T-helper 2 cell treated with Interferon-gamma antibody and Interleukin-4, amounts not matched to agents 5 μg/mL and 100 μg/mL, for 36 hours (primary cell): ENCODE measurements at places on chromosomes 6 and 20.
A peak's percentile ranks its signal among the peaks of the same experiment; 100 is the strongest.

DNA sequence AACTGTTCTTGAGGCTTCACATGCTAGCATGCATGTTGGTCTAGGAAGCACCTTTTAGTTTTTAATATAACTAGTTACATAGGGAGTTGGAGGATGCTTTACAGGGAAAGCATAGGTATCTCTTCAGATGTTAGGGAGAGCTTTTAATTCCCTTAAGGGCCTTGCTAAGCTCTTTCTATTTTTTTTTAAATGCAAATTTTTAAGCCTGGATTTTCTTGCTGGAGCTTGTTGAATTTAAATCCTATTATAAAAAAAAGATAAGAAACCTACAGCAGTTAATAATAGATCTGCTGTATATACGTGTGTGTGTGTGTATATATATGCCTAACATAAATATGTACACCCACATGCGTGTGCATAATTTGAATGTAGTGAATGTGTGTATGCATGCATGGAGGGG lies 79.0 kb downstream of the FIG4 start:
- no peak for DNase-seq

DNA sequence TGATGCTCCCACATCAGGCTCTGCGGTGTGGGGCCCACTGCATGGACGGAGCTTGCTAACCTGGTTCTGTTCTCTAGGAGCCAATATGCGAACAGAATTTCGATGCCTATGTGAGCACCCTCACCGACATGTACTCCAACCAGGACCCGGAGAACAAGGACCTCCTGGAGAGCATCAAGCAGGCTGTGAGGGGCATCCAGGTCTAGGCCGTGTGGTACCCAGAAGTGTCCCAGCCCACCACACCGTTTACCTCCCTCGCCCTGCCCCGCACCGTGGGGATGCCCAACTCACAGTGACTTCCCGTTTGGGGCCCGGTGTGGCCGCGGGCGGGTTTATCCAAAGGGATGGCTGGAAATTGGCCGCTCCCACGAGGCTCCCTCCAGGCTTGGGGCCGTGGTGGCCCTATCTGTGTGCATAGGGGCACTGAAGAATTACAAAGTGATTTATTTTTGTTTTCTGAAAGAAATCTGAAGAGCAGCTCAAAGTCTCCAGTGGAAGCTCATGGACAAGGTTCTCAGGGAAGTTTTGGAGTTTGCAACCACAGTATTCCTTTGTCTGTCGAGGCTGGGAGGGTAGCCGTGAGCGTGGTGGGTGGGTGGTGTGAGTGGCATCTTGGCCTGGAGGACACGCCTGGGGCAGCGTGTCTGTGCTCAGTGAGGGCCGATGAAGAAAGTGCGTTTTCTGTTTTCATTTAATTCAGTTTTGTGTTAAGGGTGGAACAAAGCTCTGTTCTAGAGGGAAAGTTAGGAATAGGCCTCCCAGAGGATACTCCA lies 15.1 kb upstream of the PCMTD2 start:
- DNase-seq: no peak

DNA sequence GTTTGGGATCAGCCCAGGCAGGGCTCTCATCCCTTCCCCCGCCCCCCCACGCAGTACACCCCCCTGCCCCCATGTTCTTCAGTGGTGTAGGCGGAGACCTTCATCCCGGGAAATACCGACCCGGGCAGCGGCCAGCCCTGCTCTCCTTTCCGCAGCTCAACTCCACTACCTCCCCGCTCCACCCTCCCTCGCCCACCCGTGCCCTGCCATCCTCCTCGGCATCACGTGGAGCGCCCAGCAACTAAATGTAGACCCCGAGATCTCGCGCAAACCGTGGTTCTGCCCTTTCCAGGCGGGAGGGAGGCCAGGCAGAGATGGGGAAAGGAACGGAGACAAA lies 1932.2 kb upstream of the DEFB115 start:
- DNase-seq: no peak

GRCh38 chr6:45923831-45924391 lies 91.7 kb downstream of the CLIC5 start:
- peak; percentile 84 for DNase-seq

DNA sequence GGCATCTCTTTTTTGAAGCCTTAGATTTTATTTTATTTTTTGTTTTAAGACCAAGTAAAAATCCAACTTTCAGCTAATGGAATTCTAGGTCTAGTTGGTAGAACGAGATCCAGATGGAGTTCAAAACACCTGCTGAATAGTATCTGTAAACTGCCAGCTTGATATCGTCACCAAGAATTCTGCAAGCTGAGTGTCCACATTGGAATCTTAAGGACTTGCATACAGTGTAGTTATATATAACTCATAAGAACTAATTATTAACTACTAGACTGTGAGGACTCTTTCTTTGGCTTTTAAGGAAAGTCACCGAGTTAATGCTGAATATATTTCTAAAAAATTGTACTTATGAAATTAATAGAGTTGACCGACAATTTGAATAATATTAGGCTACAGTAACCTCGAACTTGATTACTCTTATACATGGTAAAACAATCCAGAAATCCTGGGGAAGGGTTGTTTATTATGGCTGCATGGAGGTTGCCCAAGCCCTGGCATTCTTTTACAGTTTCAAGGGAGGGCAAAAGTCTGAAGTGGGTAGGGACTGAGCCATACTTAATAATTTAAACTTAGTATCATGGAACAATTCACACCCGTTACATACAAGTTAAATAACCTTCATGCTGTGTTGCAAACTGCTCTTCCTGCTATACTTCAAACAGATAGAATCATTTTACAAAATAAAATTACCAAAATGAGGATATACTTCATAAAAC lies 553.9 kb downstream of the PTPRT start:
- no peak for DNase-seq

GRCh38 chr20:32494483-32495216 lies 90.5 kb downstream of the NOL4L start:
- no peak for DNase-seq

- no peak for DNase-seq
These were observed 6.9 kb downstream of the PI3 start for GRCh38 chr20:45181639-45182038.

GRCh38 chr6:35213824-35214756 lies at the start of gene SCUBE3:
Gene SCUBE3, plus strand, starts transcription at chr6:35213956. Its CDS starts 463 bp downstream, at chr6:35214419.
- DNase-seq: no peak

DNA sequence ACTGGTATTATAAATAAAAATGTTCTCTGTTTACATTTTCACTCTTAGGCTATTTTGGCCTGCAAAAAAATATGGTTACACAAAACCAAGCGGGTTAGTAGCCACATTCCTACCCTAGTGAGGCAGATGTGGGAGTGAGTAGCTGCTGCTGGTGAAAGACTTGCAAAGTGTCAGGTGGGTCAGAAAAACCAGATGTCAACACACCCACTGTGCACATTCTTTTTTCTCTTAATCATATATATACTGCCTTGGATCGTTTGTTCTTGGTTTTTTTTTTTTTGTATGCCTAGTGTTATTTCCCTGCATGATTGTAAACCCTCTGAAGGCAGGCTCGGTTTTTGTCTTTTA lies 68.0 kb upstream of the TFB1M start:
- DNase-seq: no peak

DNA sequence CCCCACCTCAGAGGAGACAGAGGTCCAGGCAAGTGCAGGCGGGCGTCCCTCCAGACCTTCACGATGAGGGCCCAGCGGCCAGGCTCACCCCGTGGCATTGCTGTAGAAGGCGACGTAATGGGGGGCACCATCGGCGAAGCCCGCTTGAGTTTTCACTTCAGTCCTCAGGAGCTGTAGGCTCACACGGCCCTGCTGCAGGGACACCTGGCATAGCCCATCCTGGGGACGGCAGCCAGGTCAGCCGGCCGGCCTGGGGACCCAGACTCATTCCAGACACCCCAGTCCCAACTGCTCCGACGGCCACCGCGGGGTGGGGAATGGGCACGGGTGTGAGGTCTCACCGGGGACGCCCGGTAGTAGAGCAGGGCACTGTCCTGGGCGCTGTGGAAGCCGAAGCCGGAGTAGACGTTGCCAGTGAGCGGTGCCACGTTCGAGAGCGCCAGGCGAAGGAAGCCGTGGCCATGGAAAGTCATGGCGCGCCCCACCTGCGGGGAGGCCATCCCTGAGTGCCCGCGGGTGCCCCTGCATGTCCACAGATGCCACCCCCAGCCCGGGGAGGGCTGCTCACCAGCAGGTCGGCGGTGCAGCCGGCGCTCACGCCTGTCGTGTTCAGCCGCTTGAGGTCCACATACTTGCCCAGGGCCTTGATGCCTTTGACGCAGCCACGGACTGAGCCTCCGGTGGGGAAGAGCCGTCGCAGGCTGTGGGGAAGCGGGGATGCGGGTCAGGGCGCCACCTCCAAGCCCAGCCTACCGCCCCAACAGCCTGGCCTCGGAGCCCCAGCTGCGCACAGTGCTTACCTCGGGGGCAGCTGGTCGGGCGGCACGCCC lies 9.2 kb downstream of the ADRM1 start:
- DNase-seq: no peak

DNA sequence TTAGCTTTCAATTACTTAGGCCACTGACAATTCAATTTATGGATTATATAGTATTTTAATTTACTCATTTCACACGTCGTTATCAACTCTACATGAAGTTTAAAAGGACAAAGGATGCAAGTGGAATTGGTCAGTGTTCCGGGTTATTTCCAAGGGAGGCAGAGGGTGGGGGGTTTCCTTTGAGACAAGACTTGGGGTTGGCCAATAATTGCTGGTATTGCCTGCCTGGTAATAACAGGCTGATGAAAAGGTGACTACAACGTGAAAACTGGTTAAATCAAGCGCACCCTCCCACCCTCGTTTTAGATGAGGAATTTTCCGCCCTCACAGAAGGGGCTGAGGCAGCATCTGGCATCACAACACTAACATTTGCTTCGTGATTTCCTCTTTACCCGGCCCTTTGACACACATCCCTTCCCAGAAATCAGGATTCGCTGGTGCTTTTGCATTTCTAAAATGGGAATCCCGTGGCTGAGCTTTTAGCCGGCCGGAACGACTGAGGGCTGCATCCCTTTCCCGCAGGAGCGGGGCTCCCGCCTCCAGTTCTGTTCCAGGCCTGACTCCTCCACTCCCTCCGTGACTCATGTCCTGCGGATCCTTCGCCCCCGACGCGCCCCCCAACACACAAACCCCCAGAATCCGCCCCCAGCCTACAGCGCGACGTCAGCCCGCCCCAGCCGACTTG lies 999 bp upstream of the PIM1 start:
- DNase-seq: peak; percentile 34

DNA sequence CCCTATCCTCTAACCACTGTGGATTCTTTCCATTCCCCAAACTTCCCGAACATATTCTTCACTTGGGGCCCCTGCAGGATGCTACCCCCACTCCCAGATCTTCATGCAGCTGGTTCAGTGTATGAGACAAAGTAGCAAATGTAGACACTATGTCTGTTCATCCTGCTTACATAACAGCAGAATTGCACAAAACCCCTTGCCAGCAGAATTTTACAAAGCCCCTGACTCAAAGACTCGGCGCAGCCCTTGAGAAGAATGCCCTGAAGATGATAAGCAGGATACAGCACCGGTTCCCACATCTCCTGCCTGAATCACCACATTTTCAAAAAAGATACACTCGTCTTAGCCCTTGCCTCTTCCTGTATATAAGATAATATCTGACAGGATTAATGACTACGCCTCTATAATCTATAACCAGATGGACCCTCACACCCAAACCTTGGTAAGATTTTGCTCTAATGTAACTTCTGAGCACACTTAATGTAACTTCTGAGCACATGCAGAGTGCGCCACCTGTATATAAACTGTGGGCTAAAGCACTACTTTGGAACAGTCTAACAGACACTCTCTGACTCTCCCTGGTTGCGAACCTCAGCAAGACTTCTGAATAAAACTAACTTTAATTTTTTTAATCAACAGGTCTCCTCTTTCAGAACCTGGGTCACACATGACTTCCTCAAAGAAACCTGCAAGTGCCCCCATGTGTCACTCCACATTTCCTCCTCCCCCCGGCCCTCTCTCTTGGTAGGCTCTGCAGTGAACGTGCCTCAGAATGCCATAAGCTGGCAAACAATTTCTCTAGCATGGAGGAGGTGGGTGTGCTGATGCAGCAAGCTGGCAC lies 28.7 kb downstream of the RALGAPA2 start:
- DNase-seq: no peak

DNA sequence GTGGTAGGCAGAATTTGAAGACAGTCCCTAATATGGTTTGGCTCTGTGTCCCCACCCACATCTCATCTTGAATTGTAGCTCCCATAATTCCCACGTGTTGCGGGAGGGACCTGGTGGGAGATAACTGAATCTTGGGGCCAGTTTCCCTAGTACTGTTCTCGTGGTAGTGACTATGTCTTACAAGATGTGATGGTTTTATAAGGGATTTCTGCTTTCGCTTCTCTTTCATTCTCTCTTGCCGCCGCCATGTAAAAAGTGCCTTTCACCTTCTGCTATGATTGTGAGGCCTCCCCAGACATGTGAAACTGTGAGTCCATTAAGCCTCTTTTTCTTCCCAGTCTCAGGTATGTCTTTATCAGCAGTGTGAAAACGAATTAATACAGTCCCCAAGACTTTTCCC lies 103.4 kb downstream of the PDE10A start:
- no peak for DNase-seq

GRCh38 chr6:90284236-90285041 lies 12.2 kb downstream of the BACH2 start:
- peak; percentile 81 for DNase-seq

- no peak for DNase-seq
These were observed 92.2 kb upstream of the TENT5A start for GRCh38 chr6:81844686-81845085.

DNA sequence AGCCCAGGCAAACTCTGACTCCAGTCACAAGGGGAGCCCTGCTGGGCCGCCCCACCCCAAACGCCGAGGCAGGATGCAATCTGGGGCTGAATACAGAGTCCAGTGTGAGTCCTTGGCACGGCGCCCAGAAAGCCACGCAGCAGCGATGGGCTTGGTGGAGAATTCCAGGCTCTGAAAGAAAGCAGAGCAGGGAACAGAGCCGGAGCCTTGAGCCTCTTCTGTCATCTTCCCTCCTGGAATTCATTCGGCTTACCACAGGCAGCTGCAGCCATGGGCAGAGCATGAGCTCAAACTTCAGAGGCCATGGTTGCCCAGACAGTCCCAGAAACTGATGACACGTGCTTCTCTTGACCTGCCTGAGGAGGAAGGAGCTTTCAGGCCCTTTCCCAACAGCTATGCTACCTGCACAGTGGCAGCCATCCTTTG lies 441.1 kb upstream of the JARID2 start:
- DNase-seq: no peak
